ENCODE measurements at places on chromosomes 1 and 21.

- no peak for DNase-seq
Observed at GRCh38 chr1:15519625-15520024, 4.4 kb downstream of the CASP9 start.

DNA sequence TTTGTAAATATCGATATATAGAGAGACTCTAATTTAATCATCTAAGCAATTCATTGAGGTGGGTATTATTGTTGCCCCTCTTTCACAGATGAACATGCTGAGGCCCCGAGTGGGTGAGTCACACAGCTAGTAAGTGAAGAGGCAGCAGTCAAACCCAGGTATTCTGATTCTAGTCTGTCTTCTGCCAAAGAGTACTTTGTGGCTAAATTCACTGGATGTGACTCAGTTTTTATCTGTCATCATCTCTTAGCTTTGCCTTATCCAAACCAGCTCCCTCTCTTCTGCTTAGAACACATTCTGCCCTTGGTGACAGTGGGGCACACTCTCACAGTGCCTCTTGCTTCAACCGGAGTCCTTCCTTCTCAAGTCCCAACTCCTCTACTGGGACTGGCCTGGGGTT, 11.5 kb downstream of the FCRL5 start:
- DNase-seq: no peak

DNA sequence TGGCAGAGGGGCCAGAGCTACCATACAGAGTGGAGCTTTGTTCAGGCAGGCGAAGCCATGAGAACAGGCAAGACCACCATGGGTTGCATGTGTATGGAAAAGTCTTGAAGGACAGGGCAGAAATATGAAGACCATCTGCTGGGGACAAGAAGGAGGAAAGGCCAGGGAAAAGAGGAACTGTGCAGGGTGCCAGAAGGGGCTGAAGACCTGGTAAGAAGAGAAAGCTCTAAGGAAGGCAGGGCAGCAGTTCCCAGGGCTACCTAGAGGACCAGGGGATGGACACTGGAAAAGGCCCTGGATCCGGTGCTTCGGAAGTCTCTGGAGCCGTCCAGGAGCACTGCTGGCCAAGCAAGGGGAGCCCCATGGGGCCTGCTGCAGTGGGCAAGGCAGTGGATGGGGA, 43.4 kb downstream of the PKP1 start:
- DNase-seq: no peak

DNA sequence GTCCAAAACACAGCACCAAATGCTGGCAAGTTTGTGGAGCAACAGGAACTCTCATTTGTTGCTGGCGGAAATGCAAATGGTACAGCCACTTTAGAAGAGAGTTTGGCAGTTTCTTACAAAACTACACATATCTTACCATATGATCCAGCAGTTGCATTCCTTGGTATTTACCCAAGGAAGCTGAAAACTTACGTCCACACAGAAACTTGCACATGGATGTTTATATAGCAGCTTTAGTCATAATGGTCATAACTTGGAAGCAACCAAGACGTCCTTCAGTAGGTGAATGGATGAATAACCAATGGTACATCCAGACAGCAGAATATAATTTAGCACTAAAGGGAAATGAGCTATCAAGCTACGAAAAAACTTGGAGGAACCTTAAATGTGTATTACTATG, 66.4 kb downstream of the MARK1 start:
- DNase-seq: no peak

DNA sequence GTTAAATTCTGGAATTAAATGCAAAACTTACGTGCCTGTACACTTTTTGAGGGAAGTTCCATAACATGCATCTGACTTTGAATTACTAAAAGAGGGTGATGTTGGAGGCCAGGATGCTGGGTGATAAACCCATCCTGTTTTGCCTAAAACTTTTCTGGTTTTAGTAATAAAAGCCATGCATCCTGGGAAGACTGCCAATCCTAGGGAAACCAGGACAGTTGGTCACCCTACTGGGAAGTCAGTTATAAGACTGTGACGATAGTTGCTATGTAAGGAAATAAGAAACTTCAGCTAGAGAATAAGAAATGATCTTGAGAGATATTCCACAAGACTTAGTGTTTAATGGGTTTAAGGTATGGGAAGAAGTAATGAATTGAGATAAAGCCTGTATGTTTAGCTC, 336.6 kb upstream of the LYPLAL1 start:
- DNase-seq: no peak

DNA sequence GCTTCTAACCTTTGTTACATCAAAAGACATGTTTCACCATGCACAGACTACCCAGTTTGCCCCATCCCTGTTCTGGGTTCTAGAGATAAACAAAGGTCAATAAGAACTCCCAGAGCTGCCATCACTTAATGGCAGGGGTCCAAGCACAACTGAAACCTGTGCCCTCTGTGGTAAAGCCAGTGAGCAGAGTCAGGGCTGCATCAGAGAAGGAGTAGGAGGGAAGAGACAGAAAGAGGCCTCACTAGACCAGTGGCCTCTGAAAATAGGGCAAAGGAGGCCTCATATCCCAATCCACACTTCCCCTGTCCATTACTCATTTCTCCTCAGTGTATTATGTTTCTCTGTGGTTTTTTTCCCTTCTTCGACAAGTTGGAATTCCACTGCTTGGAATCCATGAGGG, 10.2 kb downstream of the ATP1A2 start:
- no peak for DNase-seq

- DNase-seq: no peak
Observed at GRCh38 chr1:197680311-197680710, 95.0 kb downstream of the DENND1B start.

DNA sequence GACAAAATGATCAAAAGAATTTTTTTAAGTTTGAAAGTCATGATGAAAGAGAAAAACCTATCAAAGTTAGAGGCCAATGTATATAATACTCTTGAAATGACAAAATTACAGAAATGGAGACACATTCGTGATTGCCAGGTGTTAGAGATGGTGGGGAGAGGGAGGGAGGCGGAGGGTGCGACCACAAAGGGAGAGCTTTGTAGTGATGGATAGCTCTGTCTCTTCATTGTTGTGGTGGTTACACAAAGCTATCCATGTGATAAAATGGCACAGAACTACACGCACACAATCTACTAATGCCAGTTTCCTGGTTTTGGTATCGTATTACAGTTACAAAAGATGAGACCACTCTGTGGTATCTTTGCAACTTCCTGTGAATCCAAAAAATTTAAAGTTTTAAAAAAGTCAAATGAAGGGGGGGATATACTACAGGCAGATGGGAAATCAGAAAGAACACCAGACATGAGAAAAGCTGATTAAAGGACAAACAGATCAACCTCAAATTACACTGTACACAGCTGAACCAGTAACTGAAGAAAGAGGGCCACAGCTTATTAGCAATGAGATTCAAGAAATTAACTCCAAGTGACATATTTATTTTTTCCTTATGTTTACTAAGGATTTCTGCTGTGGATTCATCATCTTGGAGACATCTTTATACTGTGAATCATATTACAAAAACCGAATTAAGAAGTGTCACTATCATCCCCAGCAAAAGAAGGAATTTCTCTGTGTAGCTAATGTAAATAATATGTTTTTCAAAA, 199.1 kb downstream of the SLC45A1 start:
- peak; percentile 63 for DNase-seq

GRCh38 chr1:233916706-233917105, 12.2 kb downstream of the SLC35F3 start:
- DNase-seq: no peak

DNA sequence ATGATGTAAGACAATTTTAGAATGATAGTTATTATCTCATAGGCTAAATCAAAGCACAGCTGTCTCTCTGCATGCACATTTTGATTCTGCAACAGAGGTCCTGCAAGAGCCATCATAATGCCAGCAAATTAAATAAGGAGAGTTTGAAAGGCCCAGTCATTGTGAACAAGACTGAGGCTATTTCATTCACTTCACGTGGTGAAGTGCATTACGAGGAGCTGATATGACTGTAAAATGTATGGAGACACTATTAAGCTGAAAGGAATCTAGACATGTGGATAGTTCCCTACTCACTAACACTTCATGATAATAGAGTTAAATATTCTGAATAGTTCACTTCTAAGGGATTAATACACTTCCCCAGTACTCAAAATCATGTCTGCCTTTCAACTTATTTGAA, 299.0 kb downstream of the SMYD3 start:
- DNase-seq: no peak

DNA sequence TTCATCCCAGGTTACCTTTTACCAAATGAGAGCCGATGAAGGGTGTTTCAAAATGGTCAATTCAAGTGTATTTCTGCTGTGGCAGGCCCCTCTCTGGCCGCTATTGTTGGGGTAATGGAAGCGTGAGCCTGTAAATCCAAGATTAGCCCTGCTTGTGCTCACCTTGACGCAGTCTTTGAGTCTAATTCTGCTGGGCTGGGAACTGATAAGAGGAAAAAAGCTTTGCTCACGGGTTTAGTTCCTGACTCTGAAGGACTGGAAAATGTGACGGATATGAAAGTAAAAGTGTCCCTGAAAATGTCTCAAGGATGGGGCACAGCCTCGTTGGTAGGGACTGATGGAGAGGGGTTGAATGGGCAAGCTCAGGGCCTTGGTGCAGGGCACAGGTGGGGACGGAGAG, 125.9 kb upstream of the GALNT2 start:
- no peak for DNase-seq

DNA sequence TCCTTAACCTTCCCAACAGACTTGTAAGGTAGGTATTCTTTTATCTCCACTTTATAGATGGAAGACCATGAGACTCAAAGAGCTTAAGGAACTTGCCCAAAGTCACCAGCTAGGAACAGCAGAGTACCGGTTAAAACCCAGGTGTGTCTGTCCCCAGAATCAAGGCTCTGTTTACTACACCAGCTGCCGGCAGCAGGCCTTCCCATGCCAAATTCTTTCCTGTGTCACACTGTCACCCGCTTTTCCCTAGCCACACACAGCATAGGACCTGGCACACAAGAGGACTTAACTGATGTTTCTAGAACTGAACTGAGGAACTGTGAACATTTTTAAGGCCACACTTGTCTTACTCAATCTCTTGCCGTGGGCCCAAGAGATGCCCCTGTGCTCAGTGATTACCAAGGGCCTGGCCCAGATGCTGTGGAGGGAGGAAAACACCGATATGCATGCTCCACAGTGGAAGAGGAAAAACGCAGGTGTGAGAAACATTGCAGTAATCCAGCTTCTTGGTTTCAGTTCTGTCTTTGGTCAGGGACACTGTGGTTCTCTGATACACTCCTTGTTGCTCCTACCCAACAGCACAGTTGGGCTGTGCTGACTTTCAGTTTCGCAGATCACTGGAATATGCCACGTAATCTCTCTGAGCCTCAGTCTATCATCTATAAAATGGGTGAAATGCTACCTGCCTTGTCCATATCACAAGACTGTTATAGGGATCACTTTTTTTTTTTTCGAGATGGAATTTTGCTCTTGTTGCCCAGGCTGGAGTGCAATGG, 13.9 kb upstream of the LY9 start:
- no peak for DNase-seq

DNA sequence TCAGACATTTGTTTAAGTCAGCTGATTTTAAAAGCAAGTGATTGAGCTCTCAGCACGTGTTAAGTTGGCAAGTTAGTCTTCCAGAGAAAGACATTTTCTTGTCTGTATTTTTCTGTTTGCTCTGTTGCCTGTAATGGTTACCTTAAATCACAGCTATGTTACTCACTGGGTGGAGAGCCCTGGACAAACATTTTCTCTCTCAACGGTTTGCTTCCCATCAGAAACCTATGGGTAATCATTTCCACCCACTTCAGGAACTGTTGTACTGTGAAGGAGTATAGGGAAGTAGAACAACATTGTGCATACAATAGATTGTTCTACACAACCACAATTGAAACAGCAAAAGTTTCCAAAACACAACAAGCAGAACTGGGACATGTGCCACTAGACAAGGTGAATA, 113.9 kb upstream of the DPT start:
- no peak for DNase-seq

DNA sequence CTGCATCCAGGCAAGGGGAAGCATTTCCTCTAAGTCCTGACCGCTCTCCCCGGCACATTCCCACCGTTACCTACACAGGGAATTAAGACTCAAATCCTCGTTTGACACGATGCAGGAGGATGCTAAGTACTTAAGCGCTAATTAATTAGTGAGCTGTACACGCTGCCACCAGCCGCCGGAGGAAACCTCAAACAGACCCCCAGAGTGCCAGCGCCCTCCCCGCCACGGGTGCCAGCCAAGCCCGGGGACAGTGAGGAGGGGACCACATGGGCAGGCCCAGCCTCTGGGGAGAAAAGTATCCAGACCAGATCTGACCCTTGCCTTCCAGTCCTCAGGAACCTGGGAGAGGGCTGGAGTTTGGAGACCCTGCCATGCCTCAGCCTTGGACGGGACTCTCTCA, 17.4 kb upstream of the CASZ1 start:
- no peak for DNase-seq

GRCh38 chr1:23132033-23132432, 36.6 kb downstream of the LUZP1 start:
- no peak for DNase-seq

GRCh38 chr1:198238121-198238520, 81.3 kb downstream of the NEK7 start:
- no peak for DNase-seq

GRCh38 chr1:49136738-49137251, 360.1 kb upstream of the BEND5 start:
- DNase-seq: no peak

GRCh38 chr1:167231873-167232450, 11.3 kb downstream of the POU2F1 start:
- DNase-seq: no peak

GRCh38 chr1:64678366-64678765, 66.5 kb upstream of the RAVER2 start:
- DNase-seq: no peak

- DNase-seq: no peak
Observed at GRCh38 chr1:24345334-24345733, 26.2 kb downstream of the GRHL3 start.

- DNase-seq: peak; percentile 21
Observed at GRCh38 chr1:78045926-78046778, at the start of gene GIPC2. TSS of gene GIPC2 (plus strand) at chr1:78045966. CDS start at chr1:78046095, 129 bp downstream.

DNA sequence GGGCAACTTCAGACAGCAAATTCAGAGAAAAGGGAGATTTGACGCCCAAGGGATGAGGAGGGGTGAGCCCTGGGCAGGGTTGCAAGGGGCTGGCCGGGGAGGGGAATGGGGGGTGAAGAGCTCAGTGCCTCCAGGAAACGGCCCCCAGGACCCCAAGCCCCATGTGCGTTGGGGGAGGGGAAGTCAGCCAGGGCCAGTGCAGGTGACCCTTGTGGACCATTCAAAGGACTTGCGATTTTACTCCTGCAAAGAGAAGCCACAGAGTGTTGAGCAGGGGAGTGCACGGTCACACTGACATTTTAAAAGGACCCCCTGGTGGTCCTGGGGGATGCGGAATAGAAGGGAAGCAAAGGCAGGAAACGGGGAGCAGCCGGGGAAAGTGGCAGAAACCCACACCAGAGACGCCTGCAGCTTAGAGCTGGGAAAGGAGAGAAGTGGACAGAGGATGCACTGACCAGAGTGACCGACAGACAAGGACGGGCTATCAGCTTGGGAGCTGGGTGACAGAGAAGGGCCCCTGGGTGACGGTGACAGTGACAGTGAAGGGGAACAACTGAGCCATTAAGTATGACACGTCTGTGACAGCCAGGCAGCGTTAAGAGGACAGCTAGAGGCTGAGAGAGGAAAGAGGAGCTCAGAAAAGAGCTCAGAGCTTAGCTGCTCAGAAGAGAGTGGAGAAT, 54.0 kb upstream of the TMEM51 start:
- no peak for DNase-seq

Data from NCI-H2081 (cell line).